Activated naive CD4-positive, alpha-beta T cell treated with anti-CD3 and anti-CD28 coated beads, Interleukin-2, amount 50 U/mL, for 16 hours (primary cell): ENCODE measurements at places on chromosomes 11 and 22.

DNA sequence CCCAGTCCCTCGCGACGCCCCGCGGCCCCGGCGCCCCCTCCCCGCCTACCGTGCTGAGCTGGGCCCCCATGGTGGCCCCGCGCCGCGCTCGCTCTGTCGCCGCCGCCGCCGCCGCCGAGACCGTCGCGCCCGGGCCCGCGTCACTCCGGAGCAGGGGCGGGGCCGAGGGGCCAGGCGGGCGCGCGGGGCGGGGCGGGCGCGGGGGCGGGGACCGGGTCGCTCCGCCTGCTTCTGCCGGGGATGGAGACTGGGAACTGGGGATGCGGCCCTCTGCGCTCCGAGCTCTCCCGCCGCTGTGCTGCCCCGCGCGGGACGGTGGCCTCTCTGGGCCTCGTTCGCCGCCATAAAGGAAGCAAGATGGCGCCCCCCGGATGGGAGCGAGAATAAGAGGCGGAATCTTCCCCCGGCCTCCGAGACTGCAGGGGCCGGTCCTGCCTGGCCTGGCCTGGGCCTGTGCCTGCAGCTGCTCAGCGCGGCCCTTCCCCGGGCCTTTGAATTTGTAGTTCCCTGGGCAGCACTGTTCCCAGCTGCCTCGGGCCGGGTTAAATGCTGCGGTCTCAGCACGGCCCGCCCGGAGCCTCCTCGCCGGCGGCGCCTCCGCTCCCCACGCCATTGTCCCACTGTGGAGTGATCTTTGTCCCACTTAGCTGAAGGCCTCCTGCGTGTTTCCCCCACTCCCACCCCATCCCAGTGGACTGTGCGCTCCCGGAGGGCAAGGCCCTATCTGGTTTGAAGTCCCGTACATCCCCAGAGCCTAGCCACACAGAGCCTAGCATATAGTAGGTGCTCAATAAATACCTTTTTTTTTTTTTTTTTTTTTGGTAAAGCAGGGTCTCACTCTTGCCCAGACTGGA, at the start of gene CYB5R3:
Gene CYB5R3, minus strand, starts transcription at position 147 of the 854 bp plus-strand sequence. Its CDS starts 77 bp downstream, at position 70.
- DNase-seq: peak; percentile 78

DNA sequence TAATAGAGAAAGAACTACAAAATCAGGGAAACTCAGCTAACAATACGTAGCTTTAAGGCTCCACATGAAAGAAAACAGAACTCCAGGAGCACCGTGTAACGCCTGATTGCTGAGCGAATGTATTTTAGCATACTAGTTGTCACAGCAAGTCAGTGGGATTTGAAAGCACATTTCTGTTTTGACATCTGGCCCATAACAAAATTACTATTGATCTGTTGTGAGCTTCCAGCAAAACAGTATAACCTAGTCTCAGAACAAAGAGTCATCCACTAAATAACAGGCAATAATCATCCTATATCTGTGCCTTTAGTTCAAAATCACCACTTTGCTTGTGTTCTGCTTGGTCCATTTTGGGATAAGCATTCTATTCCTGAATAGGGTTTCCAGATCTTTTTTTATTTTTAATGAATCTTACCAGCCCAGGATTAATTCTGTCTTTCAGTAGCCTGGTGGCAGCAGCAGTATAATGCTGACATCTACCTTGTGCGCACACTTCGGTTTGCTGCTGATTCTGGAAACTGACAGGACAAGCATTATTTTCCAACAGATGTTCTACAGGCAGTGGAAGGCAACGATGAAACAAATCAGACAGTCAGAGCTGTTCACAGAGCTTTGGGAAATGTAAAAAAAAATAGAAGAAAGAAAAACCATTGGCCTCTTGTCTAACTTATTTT, 66.2 kb downstream of the CADM1 start:
- no peak for DNase-seq

DNA sequence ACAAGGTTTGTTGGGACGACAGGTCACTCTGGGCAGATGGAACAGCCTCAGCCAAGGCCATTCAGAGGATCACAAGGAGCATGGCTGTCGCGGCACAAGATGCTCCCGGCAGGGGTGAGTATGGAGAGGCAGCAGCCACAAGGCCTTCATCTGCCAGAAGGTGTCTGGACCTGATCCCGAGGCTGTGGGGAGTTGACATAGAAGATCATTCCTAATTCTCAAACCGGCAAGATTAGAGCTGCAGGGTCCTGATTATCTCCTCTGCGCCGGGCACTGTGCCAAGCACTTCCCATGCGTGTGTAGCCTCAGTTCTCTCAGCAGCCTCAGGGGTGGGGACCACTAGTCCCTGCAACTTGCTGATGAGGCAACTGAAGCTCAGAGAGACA, 32.3 kb upstream of the RFPL3 start:
- no peak for DNase-seq

GRCh38 chr11:134971381-134971780, 559.3 kb upstream of the B3GAT1 start:
- no peak for DNase-seq

GRCh38 chr11:34242037-34242625, 115.7 kb downstream of the ABTB2 start:
- DNase-seq: no peak

DNA sequence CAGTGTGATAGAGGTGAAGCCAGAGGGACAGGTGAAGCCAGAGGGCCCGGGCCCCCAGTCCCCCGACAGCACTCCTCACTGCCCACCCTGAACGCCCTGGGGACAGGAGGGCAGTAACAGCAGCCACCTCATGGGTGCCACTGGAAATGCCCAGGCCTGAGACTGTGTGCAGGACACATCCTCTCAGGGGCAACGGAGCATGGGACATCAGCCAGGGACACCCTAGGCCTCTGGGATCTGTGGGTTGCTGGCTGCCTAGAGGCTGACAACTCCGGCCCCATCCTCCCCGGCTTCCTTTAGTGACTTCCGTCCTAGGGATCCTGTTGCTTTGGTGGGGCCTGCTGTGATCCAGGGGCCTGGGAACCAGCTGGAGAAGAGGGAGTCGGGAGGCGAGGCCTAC, 17.4 kb upstream of the BAIAP2L2 start:
- no peak for DNase-seq

GRCh38 chr22:17060126-17060525, 24.7 kb upstream of the IL17RA start:
- DNase-seq: no peak

GRCh38 chr11:44015624-44016007, 32.2 kb upstream of the ACCSL start:
- DNase-seq: no peak
